Frontal cortex (tissue), 4 donors: ENCODE measurements at places on chromosomes 1 and 21. TPM values are rescaled to one million over a fixed set of nuclear protein-coding genes. Genes with fewer than 3 reads are reported as not detected.

DNA sequence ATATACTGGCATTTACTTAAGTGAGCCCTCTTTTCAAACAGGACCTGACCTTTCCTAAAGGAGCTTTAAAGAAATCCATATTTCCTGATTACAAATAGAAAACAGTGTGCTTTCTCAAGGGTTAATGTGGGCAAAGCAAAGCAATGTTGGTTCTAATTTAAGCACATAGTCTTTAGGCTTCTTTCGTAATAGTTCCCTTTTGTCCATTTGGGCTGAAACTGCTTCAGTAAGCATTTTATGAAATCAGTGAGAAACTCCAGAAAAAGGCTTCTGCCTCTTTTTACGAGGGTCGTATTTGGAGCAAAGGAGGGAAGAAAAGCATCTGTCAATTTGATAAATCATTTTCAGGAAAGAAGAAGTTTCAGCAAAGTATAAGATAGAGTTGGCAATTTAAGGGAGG is 331.2 kb downstream of the KIF26B start:
- DNase-seq = no peak

DNA sequence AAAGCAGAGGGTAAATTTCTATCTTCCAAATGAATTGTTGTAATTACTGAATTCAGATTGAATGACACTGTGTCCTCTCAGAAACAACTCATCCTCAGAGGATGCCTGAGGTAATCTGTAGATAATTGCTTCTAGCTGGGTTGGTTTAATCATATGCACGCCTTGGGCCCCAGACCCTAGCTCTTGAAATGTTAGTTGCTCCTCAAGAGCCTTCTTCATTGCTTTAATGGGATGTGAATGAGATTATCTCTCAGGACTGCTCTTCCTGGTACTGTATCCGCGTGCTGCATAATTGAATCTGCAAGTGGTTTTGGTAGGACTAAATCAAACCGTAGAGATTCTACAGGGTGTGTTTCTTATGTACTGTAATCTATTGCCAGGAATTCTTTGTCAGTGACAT is 569.3 kb upstream of the NEGR1 start:
- DNase-seq = no peak

DNA sequence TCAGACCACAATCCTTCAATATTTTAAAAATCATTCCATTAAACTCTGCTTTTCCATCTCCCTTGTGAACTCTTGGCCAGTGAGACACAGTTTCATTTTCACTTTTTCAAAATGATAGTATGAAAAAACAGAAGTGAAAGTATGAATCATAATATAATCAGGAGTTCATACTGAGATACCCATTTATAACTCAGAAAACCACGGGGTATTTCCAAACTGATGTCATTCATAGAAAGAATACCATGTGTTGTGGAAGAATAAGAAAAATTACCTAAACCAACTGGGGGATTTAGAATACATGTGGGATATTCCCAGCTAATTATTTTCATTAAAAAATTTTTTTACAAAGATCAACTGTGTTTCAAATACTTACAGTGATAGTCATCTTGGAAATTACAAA is 149.9 kb downstream of the MRPL39 start:
- no peak for DNase-seq

Gene CELA2B
- total RNA-seq = not detected

- no peak for DNase-seq
Observed at GRCh38 chr1:192067360-192067759, 90.9 kb upstream of the RGS18 start.

GRCh38 chr1:3482378-3482849 is 27.9 kb downstream of the ARHGEF16 start:
- no peak for DNase-seq

GRCh38 chr1:58432851-58433668 is 113.5 kb downstream of the OMA1 start:
- DNase-seq = no peak

GRCh38 chr21:17690078-17690494 is 77.4 kb upstream of the BTG3 start:
- no peak for DNase-seq

GRCh38 chr1:185681034-185681633 is 53.1 kb upstream of the HMCN1 start:
- DNase-seq = no peak
